ENCODE measurements at places on chromosomes 12 and 14.

- no peak for DNase-seq
Observed at GRCh38 chr14:69008421-69008884, 29.4 kb upstream of the ACTN1 start.

GRCh38 chr14:52348776-52349175, 34.7 kb downstream of the PTGER2 start:
- no peak for DNase-seq

DNA sequence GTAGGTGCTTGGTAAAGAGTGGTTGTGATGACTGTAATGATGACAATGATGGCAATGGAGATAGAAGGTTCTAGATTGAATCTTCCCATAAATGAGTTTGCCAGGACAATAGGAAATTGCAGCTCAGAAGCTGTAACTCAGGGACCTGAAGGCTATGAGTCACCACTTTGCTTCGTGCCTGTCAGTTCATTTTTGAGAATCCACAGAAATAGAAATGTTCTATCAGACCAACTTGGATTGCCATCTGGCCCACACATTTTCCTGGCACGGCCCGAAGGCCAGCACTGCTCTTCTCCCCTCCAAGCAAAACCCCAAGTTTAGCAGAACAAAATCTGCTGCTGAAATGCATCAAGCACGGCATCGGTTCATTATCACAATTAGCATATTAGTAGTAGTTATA, 1127.0 kb downstream of the BCL11B start:
- no peak for DNase-seq

DNA sequence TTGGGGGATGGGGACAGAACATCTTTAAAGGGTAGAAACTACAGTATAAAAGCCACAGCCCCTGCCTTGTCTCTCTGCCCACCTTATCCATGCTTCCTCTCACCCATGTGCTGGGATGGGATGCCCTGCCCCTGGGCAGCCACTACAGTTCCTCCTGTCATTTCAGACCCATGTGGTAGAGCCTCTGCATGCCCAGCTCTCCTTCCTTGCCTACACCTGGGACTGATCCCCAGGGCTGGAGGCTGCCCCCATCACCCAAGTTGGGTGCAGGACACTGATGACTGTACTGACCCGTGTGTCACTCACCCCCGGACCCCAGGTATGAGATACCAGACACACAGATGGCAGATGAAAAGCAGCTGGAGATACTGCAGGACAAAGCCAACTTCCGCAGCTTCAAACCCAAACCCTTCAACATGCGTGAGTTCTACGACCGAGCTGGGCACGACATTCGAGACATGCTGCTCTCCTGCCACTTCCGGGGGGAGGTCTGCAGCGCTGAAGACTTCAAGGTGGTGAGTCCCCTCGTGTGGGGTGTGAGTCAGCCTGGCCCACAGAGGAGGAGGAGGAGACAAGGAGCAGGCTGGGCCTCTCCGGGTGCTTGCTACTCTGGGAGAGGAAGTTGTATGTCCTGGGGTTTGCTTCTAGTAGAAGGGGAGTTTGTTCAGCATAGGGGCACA, 2.2 kb downstream of the ASIC1 start:
- no peak for DNase-seq

GRCh38 chr14:66231820-66232219, 254.4 kb upstream of the CCDC196 start:
- DNase-seq: no peak
